ENCODE measurements at places on chromosomes 1 and 21.

DNA sequence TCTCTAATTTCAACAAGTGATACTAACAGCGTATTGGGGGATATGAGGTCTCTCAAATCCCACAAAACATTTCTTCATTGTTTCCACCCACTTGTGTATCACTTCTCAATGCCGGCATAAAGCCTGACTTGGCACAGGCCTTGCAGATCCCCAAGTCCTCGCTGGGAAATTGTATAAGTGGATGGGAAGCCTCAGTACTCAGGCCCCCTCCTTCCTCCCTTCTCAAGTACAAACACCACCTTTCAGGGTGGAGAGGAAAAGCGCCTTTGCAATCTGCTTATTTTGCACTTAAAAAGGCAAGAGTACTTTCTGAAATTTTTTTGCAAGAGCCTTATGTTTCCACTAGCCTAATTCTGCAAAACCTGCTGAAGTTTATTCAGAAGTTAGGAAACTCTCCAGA lies 25.8 kb upstream of the KLHDC8A start:
- no peak for DNase-seq

GRCh38 chr1:11521582-11522399 lies 42.8 kb downstream of the DISP3 start:
- DNase-seq, result no peak

- DNase-seq, result no peak
Observed at GRCh38 chr1:109761227-109762038, 2.3 kb downstream of the EPS8L3 start.

- DNase-seq, result no peak
Observed at GRCh38 chr1:28190996-28191645, 14.6 kb upstream of the PTAFR start.

GRCh38 chr1:116909512-116910378 lies at the start of gene PTGFRN:
TSS of gene PTGFRN (plus strand) at chr1:116909916. CDS start at chr1:116910204, 288 bp downstream.
- DNase-seq, result peak; percentile 70

- DNase-seq, result no peak
Observed at GRCh38 chr1:32903991-32904785, 3.0 kb upstream of the TMEM54 start.

- no peak for DNase-seq
Observed at GRCh38 chr1:36446746-36447145, 3.5 kb downstream of the OSCP1 start.

DNA sequence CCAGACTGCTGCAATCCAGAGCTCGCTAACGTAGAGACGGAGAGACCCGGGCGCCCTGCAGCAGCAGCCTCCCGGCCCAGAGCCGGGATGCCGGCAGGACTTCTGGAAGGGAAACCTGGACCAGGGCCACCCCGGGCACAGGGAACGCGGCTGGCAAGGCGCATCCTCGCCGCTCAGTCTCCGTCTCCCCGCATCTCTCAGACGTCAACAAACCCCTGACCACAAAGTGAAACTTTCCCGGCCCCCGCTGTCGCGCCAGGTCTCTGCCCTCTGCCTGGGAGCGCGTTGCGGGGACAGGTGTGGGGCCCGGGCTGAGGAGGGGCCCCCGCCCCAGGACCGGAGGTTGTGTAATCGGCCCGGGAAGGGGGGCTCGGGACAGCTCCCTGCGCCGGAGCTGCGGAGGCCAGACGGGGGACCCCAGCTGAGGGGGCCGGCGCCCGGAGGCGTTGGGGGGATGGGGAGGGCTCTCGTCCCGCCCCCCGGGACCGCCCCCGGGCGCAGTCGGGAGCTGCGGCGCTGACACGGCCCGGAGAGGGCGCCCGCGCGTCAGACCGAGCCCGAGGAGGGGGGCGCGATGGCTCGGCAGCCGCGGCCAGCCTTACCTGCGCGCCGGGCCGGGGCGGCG lies 116.6 kb upstream of the HIVEP3 start:
- no peak for DNase-seq

- no peak for DNase-seq
Observed at GRCh38 chr1:41925712-41926111, 7.0 kb upstream of the HIVEP3 start.

Data from Peyer's patch (tissue), 4 donors.